ENCODE measurements at places on chromosomes 6 and 20.

DNA sequence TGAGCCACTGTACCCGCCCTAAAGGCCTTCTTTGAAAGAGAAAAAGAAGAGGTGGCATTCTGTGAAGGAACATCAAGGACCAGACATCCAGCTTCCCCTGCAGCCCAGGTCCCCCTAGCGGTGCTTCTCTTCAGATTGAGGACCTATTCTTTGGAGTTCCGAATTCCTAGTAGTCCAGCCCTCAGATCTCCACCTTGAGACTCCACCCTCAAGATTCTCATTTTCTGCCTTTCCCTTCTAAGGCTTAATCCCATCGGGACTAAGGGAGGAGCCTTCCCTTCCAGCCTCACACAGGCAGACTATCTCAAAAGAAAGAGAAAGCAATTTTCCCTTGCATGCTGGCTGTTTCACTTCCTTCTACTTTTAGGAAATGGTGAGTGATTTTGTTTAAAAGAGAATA lies 32.5 kb downstream of the MUC22 start:
- no peaks in the 10 kb centered on the region for H3K36me3 ChIP-seq
- H3K27ac ChIP-seq, result no peak overlapping the region
- DNase-seq, result no peak
- no peaks in the 10 kb centered on the region for H3K4me1 ChIP-seq
- peaks cover 12% of the 10 kb centered on the region for H3K27me3 ChIP-seq
- no peak overlapping the region for H3K4me3 ChIP-seq

DNA sequence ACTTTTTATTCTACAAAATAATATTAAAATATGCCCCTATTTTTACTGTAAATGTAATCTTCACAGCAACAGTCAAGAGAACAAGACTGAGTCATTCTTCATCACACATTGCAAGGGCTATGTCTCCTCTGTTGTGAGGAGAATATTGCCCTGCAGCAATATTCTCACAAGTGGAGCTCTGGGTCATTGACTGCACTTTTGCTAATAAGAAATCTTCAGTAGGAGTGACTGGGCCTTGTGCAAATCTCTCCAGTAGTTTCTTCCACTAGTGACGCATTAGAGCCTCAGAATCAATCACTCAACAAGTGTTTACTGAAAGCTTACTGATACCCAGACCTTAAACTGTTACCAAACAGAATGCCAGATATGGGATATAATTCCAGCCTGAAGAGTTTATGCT lies 49.1 kb downstream of the LAMA2 start:
- H3K27ac ChIP-seq, result no peak overlapping the region
- H3K36me3 ChIP-seq, result no peaks in the 10 kb centered on the region
- no peaks in the 10 kb centered on the region for H3K4me1 ChIP-seq
- H3K27me3 ChIP-seq, result no peaks in the 10 kb centered on the region
- DNase-seq, result no peak

DNA sequence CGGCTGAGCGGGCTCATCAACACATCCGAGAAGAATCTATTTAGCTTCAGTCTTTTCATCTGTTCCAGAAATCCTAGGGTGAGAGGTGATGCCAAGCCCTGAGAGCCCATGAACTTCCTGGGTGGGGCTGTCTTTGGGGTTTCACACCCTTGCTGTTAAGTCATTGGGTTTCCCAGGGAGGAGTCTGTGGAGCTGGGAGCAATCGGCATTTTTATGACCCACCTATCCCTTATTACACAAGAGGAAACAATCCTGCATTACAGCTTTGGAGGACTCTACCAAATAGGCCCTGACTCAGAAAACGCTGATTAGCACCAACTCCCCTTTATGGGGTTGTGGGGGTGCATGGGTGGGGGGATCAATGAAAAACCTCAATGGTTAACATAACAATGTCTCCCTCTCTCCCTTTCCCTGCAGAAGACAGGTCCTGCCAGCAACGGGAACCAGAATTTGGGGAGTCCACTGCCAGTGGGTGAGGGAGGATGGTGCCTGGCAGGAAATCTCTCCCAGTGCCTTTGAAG lies 46.3 kb downstream of the EZR start:
- peaks cover 96% of the 10 kb centered on the region for H3K36me3 ChIP-seq
- no peaks in the 10 kb centered on the region for H3K27me3 ChIP-seq
- no peak overlapping the region for H3K27ac ChIP-seq
- no peaks in the 10 kb centered on the region for H3K4me1 ChIP-seq

DNA sequence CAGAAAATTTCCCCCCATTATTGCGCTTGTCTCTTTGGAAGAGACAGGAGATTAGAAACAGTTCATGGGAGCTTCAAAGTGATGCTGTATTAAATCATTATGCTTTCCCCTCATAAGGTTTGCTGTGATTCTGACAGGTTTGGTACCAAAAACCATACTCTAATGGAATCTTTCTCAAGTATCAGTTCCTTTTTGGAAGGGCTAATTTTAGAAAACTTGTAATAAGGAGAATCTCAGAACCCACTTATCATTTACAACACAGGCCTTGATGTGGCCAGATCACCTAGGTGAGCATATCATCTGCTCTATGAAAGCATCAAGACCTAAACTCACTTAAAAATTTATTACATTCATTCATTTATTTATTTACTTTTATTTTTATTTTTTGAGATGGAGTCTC lies 51.2 kb downstream of the TP53INP2 start:
- no peak overlapping the region for H3K4me3 ChIP-seq
- no peak overlapping the region for H3K27ac ChIP-seq
- H3K4me1 ChIP-seq, result no peaks in the 10 kb centered on the region
- no peaks in the 10 kb centered on the region for H3K27me3 ChIP-seq
- H3K36me3 ChIP-seq, result peaks cover 55% of the 10 kb centered on the region
- no peak for DNase-seq

- no peaks in the 10 kb centered on the region for H3K27me3 ChIP-seq
- H3K27ac ChIP-seq, result peak overlapping the region; percentile 22
- H3K36me3 ChIP-seq, result no peaks in the 10 kb centered on the region
- peak; percentile 13 for DNase-seq
These were observed 12.0 kb downstream of the PANK2 start for GRCh38 chr20:3901028-3901705.

GRCh38 chr6:137167702-137168377 lies 5.6 kb downstream of the IL22RA2 start:
- H3K4me1 ChIP-seq, result peaks cover 3% of the 10 kb centered on the region
- H3K27ac ChIP-seq, result no peak overlapping the region
- no peak for DNase-seq
- no peak overlapping the region for H3K4me3 ChIP-seq

DNA sequence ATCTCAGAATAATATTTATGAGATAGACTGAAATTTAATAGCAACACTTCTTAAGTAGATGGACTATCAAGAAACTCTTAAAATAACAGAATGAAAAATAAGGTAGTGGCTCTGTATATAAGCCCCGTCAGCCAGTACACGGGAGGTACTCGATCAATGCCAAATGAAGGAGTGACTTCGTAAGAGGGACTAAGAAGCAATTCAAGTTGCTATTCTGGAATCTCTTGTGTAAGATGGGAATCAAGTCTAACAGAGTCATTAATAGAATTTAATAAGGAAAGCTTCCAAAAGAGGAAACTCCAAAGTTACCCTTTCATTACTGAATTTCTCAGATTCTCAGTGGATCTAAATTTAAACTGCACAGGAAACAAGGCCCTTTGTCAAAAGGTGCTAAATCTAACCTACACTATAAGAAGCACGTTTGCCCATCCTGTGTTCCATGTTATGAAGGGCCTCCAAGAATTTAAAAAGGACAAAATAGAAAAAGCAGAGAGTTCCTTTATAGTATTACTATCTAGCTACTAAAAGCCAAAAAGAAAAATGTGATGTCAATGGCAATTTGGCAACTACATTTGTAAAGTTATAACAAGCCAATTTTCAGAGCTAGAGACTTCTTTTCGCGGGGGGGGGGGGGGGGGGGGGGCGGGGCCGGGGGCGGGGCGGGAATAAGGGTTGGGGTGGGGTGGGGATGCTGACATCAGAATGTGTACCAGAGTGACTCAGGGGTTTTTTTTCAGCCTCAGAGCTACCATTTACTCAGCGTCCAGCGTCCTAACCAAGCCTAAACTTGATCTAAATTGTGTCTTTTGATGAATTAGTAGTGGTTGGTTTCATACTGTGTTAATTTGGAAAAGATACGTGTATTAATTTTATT lies 200.6 kb downstream of the GMPR start:
- H3K27ac ChIP-seq, result peak overlapping the region; percentile 38
- H3K36me3 ChIP-seq, result no peaks in the 10 kb centered on the region
- no peaks in the 10 kb centered on the region for H3K27me3 ChIP-seq
- no peak overlapping the region for H3K4me3 ChIP-seq

DNA sequence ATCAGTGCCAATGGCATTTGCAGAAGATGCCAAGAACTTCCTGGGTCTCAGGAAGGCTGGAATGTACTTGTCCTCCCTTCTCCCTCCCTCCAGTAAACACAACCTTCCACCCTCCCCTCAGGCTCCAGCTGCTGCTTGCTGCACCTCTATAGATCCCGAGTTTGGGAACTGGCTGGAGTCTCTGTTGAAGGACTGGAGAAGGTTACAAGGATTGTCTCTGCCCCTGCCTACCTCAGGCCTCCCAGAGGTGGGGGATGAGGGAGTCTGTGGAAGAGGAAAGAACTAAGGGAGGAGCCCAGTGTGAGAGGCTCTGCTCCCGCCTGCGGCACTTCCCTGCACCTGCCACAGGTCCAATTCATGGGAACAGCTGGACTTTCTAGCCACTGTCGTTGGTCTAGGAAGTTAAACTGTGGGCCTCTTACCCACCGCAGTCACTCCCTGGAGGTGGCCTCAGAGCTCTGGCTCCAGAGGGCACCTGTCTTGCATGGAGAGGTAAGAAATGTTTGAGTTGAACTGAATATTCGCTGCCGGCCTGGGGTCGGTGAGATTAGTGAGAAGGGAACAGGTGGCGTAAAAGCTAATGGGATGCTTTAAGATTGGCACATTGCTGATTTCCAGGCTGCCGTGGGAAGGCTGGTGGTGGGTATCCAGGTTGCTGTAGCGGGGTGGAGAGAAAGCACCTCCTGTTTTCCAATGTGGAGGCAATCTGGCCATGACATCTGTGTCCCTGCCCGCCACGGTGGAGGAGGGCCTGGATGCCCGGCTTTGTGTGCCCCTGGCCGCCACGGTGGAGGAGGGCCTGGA lies 54.3 kb downstream of the PPP1R14C start:
- no peaks in the 10 kb centered on the region for H3K36me3 ChIP-seq
- no peak overlapping the region for H3K27ac ChIP-seq
- H3K4me3 ChIP-seq, result no peak overlapping the region
- no peaks in the 10 kb centered on the region for H3K27me3 ChIP-seq
- no peak for DNase-seq

- H3K36me3 ChIP-seq, result no peaks in the 10 kb centered on the region
- H3K27ac ChIP-seq, result peak overlapping the region; percentile 84
- no peak overlapping the region for H3K4me3 ChIP-seq
- DNase-seq, result peak; percentile 96
These were observed 46.4 kb downstream of the MOCS1 start for GRCh38 chr6:39887692-39888450.

- H3K27ac ChIP-seq, result peak overlapping the region; percentile 41
- H3K36me3 ChIP-seq, result no peaks in the 10 kb centered on the region
- peak; percentile 54 for DNase-seq
- H3K27me3 ChIP-seq, result no peaks in the 10 kb centered on the region
- peaks cover 42% of the 10 kb centered on the region for H3K4me1 ChIP-seq
These were observed 162.2 kb downstream of the TBXT start for GRCh38 chr6:166005401-166005943.

- no peak for DNase-seq
- H3K36me3 ChIP-seq, result no peaks in the 10 kb centered on the region
- H3K27ac ChIP-seq, result no peak overlapping the region
These were observed 33.7 kb upstream of the HIVEP1 start for GRCh38 chr6:11978169-11978987.

DNA sequence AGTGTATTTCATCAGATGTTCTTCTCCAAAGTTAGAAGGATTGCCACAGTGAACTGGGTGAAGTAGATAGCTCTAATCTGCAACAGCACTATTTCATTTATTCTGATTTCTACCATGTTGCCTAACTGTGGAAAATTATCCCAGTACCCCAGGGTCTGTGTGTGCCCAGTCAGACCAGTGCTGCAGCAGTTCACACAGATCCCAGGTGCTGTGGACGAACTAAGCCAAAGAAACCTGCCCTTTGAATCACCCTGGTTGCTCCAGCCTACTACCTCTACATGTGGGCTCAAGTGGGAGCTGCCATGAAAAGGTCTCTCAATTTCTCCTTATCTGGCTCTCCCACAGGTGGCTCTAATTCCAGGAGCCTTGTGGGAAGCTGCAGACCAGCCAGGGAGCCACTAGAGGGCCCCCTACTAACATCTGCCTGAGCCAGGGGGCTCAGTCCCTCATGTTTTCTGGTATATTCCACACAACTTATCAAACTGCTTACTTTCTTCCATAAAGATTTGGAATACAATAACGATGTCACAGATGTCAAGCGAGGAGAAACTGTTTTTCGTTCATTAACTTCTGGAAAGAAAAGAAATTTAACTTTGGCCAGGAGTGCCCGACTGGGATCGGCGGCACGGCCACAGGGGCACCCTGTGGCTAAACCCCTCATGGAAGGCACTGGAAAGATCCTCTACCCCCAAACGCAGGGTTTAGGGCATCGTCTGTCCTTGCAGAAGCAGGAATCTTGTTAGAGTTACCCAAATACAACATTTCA lies 31.6 kb upstream of the LY86 start:
- H3K4me1 ChIP-seq, result no peaks in the 10 kb centered on the region
- H3K36me3 ChIP-seq, result no peaks in the 10 kb centered on the region
- H3K4me3 ChIP-seq, result no peak overlapping the region
- DNase-seq, result no peak

- no peaks in the 10 kb centered on the region for H3K27me3 ChIP-seq
- no peak overlapping the region for H3K27ac ChIP-seq
- no peaks in the 10 kb centered on the region for H3K4me1 ChIP-seq
- no peak overlapping the region for H3K4me3 ChIP-seq
- no peak for DNase-seq
- no peaks in the 10 kb centered on the region for H3K36me3 ChIP-seq
These were observed 120.1 kb upstream of the CCDC28A start for GRCh38 chr6:138653435-138653834.

DNA sequence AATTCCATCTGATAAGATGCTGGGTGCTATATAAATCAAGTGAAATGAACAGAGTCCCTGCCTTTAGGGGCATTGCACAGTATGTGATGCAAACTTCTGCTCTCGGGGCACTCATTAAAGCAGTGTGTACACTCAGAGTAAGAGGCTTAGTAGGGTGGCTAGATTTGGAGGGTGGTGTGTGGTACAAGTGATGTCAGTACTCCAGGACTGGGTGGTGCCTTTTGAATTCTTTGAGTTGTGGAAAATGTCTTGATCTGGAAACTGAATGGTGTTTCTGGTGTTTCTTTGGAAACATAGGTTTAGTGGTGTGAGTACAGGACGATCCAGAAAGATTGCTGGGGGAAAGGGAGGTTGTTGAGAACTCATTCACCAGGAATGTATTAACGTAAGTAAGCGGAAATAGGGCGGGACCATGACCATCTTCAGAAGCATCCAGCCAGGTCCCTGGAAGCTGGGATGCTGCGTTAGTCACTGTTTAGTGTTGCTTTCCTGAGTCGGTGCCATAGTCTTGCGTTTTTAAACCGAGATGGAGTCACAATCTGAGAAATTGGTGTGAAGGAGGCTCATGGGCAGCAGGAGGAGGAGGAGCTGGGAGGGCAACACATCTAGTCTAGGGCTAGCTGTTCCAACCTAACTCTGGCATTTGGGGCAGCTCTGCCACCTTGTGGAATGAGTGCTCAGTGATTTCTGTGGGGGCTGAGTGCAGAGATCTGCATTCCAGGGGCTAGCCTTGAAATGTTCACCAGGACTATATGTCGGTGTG lies 70.3 kb downstream of the SCAND1 start:
- H3K4me3 ChIP-seq, result peak overlapping the region; percentile 15
- H3K27ac ChIP-seq, result peak overlapping the region; percentile 80
- DNase-seq, result peak; percentile 93
- H3K4me1 ChIP-seq, result peaks cover 13% of the 10 kb centered on the region
- peaks cover 7% of the 10 kb centered on the region for H3K36me3 ChIP-seq
- H3K27me3 ChIP-seq, result no peaks in the 10 kb centered on the region

Measured in tibial artery (tissue), 4 donors.